SK-N-MC (cell line): ENCODE measurements at places on chromosomes 1 and 21.

- no peak for DNase-seq
These were observed 233.9 kb downstream of the DISC1 start for GRCh38 chr1:231860221-231861088.

DNA sequence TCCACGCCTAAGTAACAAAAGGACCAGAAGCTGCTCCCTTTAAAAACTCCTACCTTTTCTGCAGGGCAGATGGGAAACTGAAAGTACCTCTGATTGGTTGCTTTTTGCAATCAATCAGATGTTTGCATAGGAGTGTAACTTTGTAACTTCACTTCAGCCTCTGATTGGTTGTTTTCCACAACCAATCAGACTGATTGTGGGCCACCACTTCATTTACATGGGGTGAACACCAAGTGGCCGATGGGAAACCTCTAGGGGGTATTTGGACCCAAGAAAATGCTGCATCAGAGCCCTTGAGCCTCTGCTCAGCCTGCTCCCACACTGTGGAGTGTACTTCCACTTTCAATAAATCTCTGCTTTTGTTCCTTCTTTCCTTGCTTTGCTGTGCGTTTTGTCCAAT, 32.8 kb upstream of the CD1D start:
- DNase-seq, result no peak

GRCh38 chr1:175794586-175794985, 51.2 kb upstream of the TNR start:
- DNase-seq, result no peak

DNA sequence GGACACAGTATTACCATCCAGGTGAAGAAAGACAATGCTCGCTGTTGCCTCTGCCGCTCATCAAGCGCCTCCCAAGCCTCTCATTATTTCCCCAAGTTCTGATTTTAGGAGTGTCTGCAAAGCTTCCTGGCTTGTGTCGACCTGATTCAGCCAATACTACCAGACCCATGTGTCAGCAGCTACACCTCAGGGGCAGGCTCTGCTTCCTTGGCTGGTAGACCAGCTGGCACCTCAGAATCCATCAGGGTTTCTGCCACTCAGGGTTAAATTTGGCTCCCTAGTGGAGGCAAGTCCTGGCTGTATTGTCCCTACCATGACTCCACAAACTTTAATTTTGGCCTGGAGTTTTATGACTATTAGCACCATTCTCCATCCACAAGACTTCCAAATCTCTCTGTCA, 35.4 kb downstream of the SUSD4 start:
- no peak for DNase-seq

DNA sequence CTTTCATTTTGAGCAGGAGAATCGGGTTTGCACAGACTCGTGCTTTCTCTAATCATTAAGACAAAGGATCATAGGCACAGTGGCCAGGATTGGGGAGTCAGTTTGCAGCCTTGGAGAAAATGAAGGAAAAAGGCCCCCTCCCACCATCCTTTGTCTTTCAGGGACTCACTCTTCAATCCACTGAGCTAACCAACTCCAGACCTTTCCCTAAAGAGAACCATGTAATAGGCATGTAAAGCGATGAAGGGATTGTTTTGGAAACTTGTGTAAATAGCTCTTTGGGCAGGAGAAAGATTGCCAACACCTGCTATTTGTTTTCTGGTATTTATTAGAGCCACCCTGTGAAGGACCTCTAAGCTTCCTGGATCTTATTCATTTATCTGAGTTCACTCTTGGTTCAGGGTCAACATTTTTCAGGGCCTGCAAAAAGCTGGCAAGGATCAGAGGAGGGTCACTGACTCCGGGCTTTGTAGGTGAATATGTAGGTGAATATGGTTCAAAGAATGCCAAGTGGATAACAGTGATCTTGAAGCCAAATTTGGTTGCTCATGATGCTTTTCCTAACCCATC, 192.6 kb upstream of the FGGY start:
- DNase-seq, result no peak

DNA sequence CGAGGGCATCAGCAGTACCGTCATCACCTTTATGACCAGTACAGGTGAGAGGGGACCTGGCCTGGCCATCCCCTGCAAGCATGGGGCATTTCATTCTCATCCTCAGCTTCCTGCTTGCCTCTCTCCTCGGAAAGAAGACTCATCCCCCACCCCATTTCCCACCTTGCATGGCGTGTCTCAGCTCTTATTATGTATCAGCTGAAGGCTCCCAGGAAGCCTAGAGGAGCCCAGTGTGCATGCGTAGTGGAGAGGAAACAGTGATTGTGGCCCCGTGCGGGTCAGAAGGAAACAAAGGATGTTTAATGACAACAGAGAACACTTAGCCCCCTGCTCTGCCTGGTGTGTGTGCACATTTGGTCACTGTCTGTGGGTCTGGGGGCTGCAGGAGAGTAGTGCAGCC, 40.3 kb upstream of the CNTN2 start:
- DNase-seq, result no peak

DNA sequence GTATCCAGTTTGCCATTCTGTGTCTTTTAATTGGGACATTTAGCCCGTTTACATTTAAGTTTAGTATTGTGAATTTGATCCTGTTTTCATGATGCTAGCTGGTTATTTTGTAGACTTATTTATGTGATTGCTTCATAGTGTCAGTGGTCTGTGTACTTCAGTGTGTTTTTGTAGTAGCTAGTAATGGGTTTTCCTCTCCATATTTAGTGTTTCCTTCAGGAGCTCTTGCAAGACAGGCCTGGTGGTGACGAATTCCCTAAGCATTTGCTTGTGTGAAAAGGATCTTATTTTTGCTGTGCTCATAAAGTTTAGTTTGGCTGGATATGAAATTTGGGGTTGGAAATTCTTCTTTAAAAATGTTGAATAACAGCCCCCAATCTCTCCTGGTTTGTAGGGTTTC, 69.2 kb upstream of the PDC start:
- DNase-seq, result no peak

GRCh38 chr1:70376196-70376595, 21.7 kb upstream of the ANKRD13C start:
- DNase-seq, result no peak

- DNase-seq, result no peak
These were observed 17.4 kb downstream of the IQGAP3 start for GRCh38 chr1:156554971-156555370.

DNA sequence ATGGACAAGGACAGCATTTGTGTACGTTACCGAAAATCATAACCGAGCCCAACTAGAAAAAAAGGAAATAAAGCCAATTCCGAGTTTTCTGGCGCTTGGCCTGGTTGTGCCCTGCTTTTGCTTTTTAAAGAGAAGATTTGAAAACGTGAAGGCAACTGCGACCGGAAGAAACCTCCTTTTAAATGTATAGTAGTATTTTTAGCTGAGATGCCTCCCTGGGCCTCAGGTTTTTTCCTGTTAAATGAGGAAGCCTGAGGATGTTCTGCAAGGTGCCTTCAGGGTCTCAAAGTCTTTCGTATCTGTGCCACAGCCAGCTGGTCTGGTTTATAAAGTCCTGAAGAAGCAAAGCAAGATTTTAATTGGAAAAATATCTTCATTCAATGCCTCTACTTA, 371 bp upstream of the ODF2L start:
- DNase-seq, result no peak

DNA sequence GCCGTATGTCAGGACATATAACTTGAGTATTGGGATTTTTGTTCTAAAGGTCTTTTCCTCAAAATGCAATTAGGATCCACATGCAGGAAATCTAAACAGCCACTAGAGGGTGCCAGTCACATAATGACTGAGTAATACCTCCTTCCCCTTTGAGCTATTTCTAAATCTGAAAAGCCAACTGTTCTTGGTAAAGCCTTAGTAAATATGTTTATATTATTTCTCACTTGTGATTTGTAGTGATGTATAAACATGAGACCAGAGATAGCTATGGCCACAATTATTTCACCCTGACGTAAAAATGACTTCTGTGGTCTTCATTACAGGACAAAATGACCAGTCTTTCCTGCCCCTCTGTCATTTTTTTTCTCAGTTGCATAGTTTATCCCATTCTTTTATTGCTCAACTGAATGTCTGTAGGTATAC, 41.0 kb upstream of the DR1 start:
- DNase-seq, result peak; percentile 47

DNA sequence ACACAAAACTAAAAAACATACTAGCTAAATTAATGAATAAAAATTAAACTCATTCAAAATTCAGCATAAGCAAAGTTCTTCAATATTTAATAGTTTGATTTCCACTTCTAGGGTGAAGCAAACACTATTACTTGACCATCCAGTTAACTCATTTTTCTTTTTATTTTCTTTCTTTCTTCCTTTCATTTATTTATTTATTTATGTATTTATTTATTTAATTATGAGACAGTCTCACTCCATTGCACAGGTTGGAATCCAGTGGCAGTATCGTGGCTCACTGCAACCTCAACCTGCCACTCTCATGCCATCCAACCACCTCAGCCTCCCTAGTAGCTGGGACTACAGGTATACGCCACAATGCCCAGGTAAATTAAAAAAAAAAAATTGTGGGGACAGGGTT, 2069.5 kb downstream of the NCAM2 start:
- no peak for DNase-seq

DNA sequence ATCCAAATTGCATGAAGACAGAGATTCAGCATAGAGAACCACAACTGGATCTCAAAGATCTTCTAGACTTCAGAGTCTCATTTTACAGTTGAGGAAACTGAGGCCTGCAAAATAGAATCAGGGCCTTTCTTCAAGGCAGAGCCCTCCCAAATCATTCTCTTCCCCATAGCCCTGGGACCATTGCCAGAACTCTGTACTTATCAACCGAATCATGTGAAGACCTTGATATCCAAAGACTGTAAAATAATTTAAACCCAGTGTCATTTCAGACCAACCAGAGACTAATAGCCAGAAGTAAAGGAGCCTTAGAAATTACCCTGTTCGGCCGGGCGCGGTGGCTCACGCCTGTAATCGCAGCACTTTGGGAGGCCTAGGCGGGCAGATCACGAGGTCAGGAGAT, 90.1 kb downstream of the DTL start:
- DNase-seq, result no peak

DNA sequence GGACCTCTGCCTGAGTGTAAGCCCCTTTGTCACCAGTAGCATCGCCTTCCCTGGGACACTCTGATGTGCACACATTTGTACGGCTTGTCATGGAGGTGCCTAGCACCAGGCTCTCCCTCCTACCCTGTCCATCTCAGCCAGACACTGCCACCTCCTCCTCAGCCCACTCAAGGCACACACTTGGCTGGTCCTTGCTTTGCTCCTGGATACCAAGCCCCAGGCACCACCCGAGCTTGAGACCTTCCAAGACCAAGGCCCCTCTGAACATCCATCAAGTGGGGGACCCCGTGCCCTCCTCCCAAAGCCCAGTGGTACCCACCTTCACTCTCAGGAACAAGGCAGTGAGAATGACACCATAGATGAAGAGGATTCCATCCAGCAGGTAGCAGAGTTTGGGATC, 78.0 kb downstream of the CD247 start:
- no peak for DNase-seq

DNA sequence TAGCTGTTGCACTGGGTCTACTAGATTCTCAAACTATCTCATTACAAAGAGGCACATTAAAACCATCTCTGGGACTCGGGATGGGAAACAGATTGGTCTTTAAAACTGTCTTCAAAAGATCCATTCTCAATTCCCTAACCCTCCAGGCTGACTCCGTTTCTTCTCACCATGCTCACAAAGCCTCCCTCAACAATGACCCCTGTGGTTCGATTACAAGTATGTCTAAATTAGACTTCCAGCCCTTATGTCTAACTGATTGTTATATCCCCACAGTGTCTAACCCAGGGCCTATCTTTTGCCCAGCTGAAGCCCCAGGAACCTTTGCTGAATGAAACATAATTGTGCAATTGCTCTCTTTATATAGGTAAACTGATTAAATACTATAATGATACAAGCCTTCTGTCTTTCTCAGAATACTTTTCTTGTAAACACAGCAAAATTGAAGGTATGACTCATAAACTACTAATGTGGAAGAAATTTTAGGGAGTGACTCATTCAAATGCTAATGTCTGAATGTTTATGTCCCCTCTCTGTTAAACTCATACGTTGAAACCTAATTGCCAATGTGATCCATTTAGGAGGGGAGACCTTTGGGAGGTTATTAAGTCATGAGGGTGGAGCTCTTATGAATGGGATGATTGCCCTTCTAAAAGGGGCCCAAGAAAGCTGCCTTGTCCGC, 65.6 kb upstream of the DAB1 start:
- no peak for DNase-seq

GRCh38 chr1:114467491-114467890, 43.5 kb downstream of the TRIM33 start:
- DNase-seq, result no peak

DNA sequence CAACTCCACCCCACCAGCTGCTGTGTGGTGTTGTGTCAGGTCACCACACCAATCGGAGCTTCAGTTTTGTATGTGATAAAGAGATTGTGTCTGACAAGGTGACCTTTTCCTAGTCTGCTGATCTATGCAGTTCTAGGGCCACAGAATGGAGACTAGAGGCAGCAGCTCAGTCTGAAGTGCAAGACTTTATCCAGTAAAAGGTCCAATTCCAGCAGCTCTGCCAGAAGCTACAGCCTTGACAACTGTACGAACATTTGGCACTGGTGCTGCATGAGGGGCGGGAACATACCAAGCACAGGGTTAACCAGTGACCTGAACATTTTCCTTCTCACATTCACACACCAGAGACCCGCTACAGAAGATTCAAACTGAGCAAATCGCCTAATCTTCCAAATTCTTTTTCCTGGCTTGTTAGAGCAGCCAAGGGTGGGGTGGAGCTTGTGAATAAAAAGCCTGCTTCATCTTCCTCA, 9.3 kb downstream of the FMO1 start:
- no peak for DNase-seq

DNA sequence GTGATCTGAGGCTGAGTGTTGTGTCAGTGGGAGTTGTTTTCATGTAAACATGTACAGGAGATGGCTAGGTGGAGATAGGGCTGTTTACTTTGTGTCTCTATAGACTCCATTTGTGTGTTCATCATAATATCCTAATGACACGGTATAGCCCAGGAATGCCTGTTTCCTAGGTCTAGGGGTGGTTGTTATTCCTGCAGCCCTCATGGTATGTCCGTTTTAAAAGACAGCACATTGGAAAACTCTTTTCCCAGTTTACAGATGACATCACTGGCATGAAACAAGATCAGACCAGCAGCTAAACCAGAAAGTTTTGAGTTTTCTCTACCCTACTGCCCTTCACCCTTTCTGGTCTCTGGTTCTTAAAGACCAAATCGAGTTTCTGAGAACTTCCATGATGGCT, 227.3 kb upstream of the TMEM51 start:
- no peak for DNase-seq

DNA sequence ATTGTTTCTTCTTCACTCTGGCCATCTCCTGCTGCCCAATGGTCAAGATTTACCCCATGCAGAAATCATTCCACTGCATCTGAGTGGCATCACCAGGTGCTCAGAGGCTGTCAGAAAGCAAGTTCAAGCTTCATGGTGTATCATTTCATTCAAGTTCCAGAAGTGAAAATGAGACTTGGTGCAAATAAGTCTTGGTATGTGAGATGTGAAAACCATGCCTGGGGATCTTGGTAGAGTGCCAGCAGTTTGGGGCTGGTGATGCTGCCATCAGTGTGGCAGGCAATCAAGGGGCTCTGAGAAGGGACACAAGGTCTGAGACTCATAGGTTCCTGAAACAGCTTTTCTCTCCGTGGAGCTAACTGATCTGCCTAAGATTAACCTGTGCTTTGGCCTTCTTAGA, 52.0 kb downstream of the CD2 start:
- DNase-seq, result no peak

GRCh38 chr1:216554934-216555333, 131.7 kb upstream of the USH2A start:
- no peak for DNase-seq

- DNase-seq, result no peak
These were observed 22.3 kb downstream of the BLZF1 start for GRCh38 chr1:169390303-169390702.
